ENCODE measurements at places on chromosomes 2 and 18. TPM values are rescaled to one million over a fixed set of nuclear protein-coding genes. Genes with fewer than 3 reads are reported as not detected.

Gene MYO5B
- 44.1 TPM for total RNA-seq

Gene COL4A4
- total RNA-seq, result 0.44 TPM

Gene EPHA4
- total RNA-seq, result 40.3 TPM

Gene ANKRD62
- not detected for total RNA-seq

Gene COL5A2
- 4.5 TPM for total RNA-seq

Gene GPR45
- not detected for total RNA-seq

Gene SETBP1
- 32.2 TPM for total RNA-seq

Gene RNF152
- 32.0 TPM for total RNA-seq

Gene TDRD15
- total RNA-seq, result 0.04 TPM

Gene PCBP1
- total RNA-seq, result 295 TPM

Gene APCDD1
- total RNA-seq, result 10.9 TPM

Gene RBM44
- total RNA-seq, result 0.81 TPM

Gene CD8A
- total RNA-seq, result 0.13 TPM

Gene ASAP2
- 69.3 TPM for total RNA-seq

Gene MC5R
- total RNA-seq, result not detected

Gene BOLL
- 0.22 TPM for total RNA-seq

Gene CAD
- 59.7 TPM for total RNA-seq

Gene GALNT13
- total RNA-seq, result 8.3 TPM

Gene REG3A
- not detected for total RNA-seq

Gene SLC23A3
- 2.8 TPM for total RNA-seq

Gene STAM2
- 36.2 TPM for total RNA-seq

Gene CNDP1
- total RNA-seq, result 0.29 TPM

Gene CDH7
- total RNA-seq, result 6.5 TPM

Gene LYPD6B
- total RNA-seq, result 140 TPM

All from progenitor cell of endocrine pancreas (in vitro differentiated cells).